Activated naive CD4-positive, alpha-beta T cell treated with anti-CD3 and anti-CD28 coated beads, Interleukin-2, amount 50 U/mL, for 72 hours (primary cell): ENCODE measurements at places on chromosomes 6 and 20. TPM values are rescaled to one million over a fixed set of nuclear protein-coding genes. Genes with fewer than 3 reads are reported as not detected.

GRCh38 chr20:62066339-62066982 lies 780 bp upstream of the TAF4 start:
- peak; percentile 69 for DNase-seq

DNA sequence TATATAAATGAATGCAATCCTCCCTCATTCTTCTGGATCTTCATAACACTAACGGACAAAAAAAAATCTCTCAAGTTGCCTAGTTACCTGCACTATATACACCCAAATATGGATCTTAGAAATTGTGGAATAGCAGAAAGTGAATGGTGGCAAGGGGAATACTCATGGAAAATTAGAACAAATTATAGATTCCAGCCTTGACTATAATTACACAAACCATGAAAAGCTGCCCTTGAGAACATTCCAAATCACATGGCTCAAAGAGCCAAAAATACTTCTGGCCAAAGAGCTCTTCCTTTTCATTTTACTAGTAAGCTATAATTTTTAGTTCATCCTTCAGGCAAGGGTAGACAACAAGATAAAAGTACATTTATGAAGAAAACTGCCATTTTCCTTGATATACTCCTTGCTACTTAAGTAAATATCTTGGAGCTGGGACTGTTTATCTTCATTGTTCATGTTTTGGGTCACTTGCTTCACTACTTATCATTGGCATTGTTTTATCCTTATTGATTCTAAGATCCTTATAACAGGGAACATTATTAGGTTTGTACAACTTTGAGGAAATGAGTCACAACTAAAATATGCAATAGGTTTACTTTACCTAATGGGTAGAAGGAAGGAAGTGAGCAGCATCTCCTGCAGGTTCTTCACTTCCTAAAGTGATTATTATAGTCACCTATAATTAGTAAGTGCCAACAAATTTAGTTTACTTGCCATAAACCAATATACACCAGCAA lies 6.4 kb upstream of the MTRES1 start:
- no peak for DNase-seq

GRCh38 chr6:16337295-16337975 lies 99.0 kb downstream of the GMPR start:
- DNase-seq, result no peak

DNA sequence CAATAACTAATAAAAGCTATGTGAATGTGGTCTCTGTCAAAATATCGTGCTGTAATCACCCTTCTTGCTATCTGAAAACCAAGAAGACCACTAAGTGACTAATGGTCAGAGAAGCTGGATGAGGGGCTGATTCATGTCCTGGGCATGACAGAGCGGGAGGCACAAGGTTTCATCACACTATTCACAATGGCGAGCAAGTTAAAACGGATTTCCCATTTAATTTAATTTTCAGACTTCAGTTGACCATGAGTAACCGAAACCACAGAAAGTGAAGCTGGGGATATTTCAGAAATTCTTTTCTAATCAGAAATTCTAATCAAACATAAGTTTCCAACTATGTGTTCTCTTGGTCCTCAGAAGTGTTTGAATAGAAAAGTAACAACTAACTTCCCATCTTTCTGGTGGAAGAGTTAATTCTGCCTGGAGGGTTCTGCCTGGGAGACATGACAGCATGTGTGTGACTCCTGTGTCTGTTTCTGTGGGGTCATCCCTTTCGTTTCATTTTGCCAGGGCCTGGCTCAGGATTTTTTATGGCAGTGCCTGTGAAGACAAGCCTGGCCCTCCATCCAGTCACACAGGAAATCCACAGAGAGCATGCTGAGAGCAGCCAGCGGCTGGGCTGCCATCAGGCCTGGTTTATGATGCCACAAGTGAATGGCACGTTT lies 98.9 kb downstream of the FAM120B start:
- DNase-seq, result no peak

DNA sequence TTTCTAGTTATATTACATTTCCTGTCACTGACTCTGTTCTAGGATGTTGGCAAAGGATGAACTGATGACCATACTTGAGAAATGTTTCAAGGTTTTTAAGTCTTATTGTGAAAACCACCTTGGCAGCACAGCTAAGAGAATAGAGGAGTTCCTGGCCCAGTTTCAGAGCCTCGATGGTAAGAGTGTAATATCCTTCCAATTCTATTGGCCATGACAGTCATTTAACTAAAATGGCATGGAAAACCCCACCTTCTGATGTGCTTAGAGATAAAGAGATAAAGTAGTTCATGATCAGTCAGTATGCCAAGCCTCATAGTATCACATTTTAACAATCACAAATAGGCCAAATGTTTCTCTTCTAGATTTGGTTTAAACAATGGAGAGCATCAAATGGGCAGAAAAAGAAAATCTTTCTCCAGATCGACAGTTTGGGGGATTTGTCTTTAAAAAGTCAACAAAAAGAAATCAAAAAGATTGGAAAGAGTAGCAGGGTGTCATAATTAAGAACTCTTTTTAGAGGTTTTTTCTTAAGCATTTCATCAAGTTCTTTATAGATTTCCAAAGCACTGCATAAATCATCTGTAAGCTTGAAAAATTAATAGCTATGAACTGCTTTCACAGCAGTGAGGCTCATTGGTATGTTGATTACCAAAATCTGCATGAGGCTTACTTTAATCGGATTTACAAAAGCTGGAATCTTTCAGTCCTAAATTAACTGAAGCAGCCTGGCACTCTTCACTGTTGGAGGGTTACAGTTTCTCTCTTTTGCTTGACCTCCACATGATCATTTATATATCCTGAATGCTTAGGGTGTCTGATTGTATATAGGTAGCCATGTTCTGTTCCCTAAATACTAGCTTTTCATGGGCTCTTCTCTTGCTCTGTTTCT lies 48.7 kb downstream of the AKIRIN2 start:
- no peak for DNase-seq

GRCh38 chr20:12902992-12903391 lies 105.8 kb upstream of the SPTLC3 start:
- DNase-seq, result no peak

DNA sequence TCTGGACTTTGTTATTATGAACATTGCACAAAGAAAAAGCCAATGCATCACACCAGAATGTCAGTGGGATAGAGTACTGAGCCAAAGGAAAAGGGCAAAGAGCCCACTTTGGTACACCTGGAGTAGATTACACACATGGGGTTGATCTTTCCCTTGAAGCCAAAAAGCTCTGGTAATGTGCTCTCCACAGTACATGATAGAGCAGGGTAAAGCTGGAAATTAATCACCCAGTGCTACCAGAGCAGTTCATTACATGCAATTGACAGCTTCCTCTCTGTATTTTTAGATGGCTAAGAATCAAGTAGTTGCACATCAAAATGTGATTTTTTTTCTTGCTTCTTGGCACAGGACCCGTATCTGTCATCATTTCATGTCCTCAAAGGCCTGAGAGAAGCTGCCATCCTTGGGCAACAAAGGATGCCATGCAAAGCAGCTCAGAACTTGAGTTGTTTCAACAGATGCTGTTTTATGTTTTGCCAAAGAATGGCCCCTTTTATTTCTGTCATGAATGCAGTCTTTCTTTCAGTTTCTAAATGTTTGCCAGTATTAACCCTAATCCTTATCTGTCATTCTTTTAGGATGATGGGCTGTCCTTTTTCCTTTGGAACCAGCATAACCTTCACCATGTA lies 88.1 kb downstream of the HDGFL1 start:
- no peak for DNase-seq

- DNase-seq, result no peak
Observed at GRCh38 chr6:34284563-34285447, 36.0 kb upstream of the SMIM29 start.

DNA sequence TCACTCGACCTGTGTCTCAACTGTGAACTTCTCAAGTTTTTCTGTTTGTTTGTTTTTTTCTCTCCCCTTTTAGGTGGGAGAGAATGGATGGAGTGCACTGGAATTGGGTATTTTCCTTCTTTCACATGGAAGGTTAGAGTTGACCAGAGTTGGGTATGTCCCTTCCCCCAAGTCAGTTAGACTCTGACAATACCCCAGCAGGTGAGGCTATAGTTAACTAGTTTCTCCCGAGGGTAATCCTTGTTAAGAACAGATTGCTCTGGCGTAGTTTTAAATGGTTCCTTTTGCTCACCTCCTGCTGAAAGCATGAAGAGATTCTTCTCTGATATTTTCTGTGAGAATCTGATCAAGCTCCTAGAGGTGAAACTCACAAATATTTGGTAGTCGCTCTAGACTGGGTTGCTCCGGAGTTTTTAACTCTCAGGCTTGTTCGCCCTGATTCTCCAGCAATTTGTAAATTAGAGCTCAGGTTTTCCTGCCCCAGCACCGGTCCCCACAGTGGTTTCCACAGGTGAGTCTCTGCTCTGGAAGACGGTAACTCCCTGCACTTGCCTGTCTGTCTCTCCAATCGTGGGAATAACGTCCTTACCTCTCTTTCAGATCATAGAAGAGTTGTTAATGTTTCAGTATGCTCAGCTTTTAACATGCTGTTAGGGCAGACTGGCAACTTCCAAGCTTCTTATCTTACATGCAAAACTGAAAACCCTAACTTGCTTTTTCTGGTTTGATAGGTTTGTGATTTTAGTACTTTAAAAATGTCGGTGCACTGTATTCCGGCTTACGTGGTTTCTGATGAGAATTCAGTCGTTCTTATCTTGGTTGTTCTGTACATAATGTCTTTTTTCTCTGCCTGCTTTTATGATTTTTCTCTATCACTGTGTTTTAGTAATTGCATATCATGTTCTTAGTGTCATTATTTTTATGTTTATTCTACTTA lies 111.2 kb upstream of the HIVEP1 start:
- no peak for DNase-seq

GRCh38 chr6:60754879-60755278 lies 1531.1 kb downstream of the KHDRBS2 start:
- DNase-seq, result no peak

DNA sequence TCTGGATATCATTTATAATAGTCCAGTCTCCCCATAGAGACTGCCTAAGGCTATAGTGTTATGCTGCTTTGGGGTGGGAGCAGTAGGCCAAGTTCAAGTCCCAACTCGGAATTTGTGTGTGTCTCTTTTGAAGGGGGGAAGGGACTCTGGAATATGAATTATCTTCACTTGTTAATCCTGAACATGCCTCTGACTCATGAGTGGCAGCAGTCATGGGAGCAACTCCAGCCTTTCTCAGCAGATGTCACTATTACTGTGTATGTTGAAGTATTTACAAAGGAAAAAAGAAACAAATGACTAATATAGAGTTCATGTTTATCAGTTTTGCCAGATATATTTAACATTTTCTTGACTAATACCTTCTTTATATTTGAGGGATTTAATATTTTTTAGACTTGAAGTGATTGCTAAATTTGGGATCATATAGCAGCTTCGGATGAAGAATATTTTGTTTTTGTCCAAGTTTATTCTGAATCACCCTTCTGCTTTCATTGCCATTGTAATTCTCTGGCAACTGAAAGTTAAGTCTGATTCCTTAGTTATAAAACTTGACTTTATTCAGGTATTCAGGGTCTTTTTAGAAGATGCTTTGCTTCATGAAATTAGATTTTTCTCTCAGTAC lies 23.4 kb downstream of the FAM217A start:
- DNase-seq, result no peak

GRCh38 chr6:87902383-87902782 lies 145.3 kb upstream of the SPACA1 start:
- DNase-seq, result no peak

DNA sequence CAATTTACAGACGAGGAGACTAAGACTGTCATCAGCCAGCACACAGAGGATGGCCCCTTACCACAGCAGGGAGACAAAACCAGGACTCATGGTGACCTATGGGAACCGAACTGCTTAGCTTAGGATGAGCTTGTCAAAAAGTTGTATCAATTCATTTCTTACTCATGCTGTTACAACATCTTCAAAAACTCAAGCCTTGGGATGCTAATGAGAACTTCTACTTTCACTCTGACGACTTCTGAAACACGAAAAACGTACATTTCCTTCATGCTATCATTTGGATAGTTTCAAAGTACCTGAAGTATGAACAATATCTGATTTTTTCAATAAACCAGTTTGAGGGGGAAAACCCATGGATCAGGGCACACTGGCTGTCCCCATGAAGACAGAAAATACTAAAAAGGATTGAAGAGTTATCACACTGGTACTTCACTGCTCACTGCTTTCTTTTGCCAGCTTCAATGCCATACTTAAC lies 31.9 kb downstream of the HIVEP2 start:
- no peak for DNase-seq

DNA sequence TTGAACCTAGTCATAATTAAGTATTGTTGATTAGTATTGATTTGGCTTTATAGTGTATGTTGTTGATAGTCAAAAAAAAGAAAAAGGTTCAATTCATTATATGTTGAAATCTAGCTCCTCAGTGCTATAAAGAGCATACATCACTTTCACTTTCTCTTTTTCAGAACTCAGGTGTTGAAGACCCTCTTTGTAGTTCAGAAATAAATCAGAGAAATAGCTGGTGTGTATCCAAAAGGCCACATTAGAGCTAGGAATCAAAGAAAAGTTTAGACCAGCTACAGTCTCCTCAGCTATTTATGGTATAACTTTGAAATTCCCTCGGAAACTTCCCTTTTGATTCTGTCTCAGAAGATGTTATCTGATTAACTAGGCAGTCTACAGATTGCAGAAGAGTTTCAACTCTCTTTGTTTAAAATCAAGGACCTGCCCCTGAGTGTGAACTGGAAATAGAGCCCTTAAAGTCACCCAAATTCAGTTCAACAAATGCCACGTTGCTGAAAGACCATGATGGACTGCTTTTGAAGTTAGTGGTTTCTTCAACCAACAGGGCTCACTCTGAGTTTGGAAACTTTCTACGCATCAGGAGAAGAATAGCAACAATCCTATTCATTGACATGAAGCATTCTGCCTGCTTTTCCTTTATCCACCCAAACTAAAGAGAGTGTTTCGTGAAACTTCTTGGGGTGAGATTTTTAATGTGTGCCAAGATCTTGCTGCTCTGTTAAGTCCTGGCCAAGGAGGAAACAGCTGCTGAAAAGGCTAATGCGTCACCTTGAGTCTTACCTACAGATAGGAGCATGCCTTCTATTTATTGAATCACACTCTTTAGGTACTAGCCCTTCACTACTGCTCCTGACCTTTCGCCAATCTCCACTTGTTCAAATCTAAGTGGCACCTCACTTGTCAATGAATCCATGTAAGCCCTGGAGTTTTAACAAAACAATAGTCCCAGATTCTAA lies 111.7 kb downstream of the TNFRSF21 start:
- DNase-seq, result no peak

The IMPG1 gene
- not detected for total RNA-seq

The NKX2-2 gene
- total RNA-seq, result not detected

The STX11 gene
- 24.6 TPM for total RNA-seq

The SLC35B2 gene
- total RNA-seq, result 18.3 TPM

The KIF16B gene
- total RNA-seq, result 8.3 TPM

The MLN gene
- total RNA-seq, result not detected

The KCNQ2 gene
- not detected for total RNA-seq

The PPP1R14C gene
- total RNA-seq, result 0.16 TPM
